ENCODE measurements at places on chromosomes 3 and 15.

GRCh38 chr3:171110715-171111114 lies 84.2 kb upstream of the SLC2A2 start:
- no peak for DNase-seq

- no peak for DNase-seq
These were observed 612.6 kb upstream of the NECTIN3 start for GRCh38 chr3:110459021-110459420.

DNA sequence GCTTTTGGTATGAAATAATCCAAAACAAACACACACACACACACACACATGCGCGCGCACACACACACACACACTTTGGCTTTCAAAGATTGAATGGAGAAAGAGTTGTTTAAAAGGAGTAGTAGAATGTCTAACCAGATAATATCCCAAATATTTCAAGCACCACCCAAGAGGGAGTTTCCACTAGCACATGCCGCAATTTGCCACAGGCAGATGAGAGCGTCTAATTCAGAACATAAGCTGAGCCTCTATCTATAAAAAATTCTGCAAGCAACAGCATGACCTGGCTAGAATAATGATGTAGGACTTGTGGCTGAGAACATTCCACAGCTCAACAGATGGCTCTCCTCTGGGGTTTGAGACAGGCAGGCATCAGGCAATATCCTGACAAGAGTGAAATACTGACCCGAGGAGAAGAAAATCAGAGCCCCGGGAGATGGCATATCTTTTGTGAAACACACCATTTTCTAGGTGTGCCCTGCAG lies 302.5 kb upstream of the GADL1 start:
- DNase-seq, result no peak

- DNase-seq, result no peak
These were observed 55.7 kb upstream of the ACTC1 start for GRCh38 chr15:34851007-34851406.

DNA sequence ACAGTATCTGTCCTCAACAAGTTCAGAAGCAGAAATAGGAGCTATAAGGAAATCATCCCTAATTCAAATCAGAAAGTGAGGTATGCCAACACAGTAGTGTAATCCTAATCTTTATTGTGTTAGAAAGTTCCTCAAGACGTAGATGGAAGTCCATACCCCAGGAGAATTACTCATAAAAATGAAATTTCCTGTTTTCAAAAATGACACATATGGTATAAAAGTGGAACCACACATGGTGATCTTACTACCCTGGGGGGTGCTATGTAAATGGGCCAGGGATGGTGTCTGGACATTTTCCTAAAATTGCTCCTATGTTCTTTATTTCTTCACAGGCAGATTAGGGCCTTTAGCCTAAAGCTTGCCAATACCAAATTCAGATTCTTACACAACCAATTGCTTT lies 204.1 kb downstream of the ARRDC4 start:
- DNase-seq, result no peak

DNA sequence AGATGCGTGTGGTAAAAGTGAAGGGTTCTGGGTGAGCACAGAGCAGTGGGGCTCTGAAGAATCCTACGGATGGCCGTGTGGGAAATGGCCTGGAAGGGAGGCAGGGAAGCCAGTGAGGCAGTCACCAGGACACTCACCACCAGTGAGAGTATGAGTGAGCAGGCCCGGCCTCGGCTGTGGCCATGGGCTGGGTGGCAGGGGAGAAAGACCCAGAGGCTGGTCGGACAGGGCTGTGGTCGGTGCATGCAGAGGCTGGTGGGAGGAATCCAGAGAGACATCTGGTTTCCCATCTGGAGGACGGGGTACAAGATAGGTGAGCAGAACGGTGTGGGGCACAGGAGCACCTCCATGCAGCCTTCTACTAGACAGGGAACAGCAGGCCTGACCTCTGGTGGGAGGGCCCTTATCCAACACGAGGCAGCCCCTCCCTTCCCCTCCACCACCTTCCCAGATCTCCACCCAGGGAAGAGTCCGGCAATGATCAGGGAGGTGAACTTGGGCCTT lies 10.1 kb downstream of the PCSK6 start:
- no peak for DNase-seq

GRCh38 chr3:32340039-32340438 lies 51.6 kb upstream of the CMTM7 start:
- no peak for DNase-seq

GRCh38 chr3:138395865-138396751 lies 38.3 kb upstream of the ESYT3 start:
- no peak for DNase-seq

DNA sequence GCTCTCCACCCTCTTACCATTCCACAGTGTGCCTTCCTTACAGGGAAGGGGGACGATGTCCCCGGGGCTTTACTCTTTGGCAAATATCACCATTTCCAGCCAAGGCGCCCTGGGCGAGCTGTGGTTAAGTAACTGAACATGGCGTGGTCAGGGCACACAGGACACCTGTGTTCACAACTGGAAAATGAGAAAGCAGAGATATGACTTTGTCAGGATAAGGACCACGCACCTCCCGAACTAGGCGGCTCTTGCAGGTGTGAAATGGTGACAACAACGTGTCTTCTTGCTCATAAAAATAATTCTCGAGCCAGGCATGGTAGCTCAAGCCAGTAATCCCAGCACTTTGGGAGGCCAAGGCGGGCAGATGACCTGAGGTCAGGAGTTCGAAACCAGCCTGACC lies 154.8 kb downstream of the LRRC28 start:
- DNase-seq, result no peak

GRCh38 chr3:37741644-37742043 lies 120.0 kb upstream of the CTDSPL start:
- no peak for DNase-seq

DNA sequence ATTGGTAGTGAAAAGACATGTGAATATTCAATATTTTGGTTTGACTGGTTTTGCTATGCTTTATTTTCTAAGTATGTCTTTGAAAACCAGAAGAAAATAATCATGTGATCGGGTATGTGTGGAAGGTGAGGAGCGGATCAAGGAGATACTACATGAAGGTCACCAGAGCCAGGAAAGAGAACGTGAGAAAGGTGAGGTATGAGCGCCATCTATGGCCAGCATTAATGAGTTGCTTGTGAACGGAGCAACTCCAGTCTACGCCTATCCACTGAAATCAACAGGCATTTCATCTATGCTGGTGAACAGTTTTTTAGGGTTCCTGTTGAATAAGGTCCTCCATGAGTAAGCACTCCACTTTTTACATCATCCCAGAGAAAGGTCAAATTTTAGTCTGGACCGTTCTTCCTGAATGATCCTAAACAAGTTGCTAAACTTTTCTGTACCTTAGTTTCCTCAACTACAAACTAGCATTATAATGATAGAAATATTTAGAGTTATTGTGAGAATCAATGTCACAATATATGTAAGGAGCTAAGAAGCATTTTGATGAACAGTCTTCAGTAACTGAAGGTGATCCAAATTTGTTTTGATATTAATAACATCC lies 1435.2 kb upstream of the CADM2 start:
- no peak for DNase-seq

All from activated naive CD4-positive, alpha-beta T cell treated with anti-CD3 and anti-CD28 coated beads, Interleukin-2, amount 50 U/mL, for 72 hours (primary cell).